ENCODE measurements at places on chromosomes 7 and 10.

DNA sequence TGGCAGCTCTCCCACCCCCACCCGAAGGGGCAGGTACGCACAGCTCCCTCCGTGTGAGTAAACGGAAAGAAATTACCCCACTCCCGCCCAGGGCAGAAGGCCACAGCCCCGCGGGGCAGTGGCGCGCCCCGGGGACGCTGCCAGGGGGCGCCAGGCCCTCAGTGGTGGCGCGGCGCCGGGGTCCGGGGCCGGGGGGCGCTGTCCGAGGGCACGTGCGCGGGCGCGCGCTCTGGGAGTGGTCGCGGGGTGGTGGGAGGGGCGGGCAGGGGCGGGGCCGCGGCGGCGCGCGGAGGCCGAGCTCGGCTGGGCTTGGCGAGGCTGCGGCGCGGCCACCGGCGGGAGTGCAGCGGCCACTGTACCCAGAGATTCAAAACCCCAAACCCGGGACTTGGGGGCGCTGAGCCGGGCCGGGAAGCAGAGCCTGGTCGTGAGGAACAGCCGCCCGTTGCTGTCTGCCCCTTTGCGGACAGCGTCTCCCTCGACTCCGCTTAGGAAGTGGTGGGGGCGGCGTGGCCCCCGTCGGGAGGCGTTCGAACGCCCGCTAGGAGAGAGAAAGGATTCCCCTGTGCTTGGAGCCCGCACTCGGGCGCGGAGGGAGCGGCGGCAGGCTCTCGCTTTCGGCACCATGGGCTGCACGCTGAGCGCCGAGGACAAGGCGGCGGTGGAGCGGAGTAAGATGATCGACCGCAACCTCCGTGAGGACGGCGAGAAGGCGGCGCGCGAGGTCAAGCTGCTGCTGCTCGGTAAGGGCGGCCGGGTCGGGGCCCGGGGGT, at the start of gene GNAI1:
Gene GNAI1, plus strand, starts transcription at position 296 of the 773 bp plus-strand sequence. Its CDS starts 330 bp downstream, at position 626.
- DNase-seq = peak; percentile 93

DNA sequence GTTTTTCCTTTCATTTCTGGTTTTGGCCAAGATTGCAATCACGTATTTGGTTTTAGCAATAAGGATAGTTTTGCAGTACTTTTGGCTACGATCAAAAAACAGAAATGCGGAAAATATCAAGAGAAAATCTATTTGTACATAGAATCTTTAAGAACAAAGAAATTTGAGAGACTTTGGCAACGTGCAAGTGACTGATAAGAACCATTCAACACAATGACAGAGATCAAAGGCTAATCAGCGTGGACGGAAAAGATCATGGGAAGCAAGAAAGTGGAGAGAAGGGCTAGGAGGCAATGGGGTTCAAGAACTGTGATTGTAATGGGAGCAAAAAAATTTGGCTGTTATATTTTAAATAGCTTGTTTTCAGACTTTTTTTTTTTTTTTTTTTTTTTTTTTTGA, 16.2 kb upstream of the LRRN3 start:
- DNase-seq = no peak

DNA sequence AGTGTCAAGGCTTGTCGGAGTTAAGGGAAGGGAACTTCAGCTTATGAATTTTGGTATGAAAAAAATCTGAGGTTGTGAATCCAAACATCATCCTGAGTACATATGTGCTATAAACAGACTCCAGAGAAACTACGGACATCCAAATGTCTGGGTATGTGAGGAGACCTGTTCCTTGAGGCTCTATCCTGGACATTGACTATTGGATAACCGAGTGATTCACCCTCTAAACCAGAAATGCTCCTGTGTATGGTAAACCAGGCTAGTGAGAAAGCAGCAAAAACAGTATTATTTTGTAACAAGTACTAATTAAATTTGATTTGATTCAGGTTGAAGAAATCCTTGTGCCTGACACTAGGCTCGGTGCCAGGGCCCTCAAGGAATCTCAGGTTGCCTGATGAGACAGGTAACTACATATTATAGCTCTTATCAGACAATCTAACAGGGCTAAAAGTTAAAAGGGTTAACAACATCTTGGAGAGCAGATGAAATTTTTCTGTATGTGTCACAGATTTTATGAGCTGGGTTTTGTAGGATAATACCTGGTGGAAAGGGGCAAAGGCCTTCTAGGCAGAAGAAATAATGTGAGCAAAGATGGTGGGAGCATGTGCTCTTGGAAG, 10.4 kb upstream of the STOX1 start:
- no peak for DNase-seq

DNA sequence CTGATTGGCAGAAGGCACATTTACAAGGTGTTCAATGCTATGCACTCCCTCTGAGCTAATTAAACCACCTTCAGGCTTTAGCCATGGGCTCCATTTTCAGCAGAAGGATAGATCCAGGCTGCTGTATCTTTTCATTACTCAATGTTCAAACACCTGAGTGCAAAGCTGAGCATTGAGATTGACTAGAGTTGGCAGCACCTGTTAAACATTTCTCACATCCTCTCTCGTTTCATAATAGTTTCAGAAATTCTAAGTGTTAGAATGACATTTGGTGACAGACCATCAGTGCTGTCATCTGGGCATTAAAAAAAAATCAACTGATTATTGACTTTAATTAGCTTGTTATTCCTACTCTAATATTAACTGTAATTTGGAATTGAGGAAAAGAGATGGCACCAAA, 187.1 kb upstream of the SEMA3E start:
- no peak for DNase-seq

DNA sequence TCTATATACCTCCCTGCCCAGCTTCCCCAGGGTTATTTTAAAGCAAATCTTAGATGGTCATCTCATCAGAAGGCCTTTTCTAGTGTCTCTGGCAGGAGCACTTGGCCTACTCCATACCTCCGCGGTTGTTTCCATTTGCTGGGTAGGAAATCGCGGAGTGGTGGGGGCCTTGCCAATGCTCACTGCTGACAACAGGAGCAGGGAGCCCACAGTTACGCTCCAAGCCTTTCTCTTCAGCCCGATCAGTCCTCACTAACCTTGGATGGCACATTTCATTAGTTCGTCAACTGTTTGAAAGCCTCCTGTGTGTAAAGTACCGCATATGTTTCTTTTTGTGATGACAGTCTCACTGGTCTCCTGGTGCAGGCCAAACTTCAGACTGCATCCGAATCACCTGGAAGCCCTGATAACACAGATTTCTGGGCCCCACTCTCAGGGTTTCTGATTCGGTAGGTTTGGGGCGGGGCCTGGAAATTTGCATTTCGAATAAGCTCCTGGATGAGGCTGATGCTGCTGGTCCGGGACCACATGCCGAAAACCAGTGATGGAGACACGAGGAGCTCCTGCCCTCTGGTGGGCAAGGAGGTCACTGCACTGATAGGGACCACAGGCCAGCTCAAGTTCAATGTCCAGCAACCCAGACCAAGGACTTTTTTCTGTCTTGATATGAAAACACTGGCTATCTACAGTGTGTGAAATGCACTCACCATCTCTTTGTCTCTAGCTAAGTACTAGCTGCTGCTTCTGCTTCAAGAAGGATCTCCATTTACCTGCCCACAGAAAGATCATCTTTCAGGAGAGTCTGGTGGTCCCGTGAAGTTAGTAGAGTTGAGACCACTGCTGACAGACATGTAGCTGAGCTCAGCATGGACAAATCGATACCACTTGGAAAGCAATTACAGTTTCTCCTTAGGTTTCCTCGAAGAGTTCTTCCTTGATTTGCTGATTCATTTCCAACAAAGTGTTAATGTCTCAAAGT, 14.0 kb downstream of the LRGUK start:
- peak; percentile 82 for DNase-seq

- DNase-seq = no peak
These were observed 34.7 kb downstream of the MRPS24 start for GRCh38 chr7:43834463-43835251.

DNA sequence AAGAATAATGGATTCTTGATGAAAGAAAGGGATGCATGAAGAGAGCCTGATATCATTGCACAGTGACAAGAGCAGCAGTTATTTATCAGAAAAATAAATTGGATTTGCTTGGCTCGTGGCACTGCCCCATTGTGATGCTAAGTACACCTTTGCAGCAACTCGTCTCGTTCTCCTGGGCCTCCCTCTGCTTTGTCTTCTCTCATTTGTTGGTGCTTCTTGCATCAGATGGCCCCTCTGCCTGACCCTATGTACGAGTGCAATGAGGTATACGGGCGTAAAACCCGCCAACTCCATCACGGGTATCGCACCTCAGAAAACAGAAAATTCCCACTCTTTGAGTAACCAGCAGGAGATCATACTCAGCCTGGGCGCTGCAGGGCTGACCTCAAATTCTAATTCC, 107.2 kb upstream of the C10orf90 start:
- DNase-seq = no peak

DNA sequence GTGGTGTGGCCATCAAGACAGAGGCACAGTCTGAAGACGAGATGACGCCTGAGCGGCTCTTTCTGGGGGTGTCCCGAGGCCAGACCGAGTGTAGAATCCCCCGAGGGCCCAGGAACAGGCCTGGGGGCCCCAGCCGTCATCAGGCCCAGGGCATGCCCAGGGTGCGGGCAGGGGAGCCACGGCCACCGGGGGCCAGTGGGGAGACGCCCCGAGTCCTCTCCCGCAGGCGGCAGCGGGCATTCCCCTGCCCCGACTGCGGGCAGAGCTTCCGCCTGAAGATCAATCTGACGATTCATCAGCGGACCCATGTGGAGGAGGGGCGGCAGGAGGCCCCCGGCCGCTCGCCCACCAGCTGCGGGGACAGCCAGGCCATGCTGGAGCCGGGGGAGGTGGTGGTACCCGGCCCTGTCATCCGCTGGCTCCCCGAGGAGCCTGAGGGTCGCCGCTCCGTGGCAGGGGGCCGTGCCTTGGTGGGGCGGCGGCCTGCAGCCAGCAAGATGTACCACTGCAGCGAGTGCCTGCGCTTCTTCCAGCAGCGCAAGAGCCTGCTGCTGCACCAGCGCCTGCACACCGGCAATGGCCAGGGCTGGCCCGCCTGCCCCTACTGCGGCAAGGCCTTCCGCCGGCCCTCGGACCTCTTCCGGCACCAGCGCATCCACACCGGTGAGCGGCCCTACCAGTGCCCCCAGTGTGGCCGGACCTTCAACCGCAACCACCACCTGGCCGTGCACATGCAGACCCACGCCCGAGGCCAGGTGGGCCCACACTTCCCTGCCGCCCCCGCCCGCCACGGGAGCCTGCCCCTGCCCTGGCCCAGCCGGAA, 19.7 kb downstream of the ZNF783 start:
- DNase-seq = no peak

DNA sequence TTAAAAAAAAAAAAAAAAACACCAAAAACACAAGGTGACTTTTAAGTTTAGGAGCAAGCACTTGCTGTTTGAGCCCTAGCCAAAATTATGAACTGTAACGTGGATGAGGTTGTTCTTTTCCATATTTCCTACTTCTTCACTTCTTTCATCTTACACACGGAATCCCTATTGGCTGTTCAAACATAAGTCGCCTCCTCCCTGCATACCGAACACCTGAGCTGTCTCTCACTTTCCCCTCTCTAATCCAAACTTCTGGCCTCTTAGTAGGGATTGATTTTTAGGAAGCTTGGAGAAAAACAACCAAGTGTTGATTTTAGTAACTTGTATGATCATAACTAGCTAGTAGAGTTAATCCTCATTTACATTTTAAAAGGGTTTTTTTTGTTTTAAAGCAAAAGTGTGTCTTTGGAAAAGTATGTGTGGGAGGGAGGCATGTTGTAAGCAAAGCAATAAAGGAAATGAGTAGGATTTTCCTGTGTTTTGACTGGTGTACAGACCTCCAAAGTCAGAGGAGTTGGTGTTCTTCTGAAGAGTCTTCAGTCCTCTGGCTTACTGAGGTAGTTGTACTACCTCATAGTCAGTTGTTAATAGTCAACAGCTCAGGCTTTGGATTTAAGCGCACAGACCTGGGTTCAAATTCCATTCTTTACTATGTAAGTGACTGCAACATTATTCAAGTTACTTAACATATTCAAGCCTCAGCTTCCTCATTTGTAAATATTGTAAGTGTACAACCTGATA, 39.3 kb downstream of the RABGEF1 start:
- DNase-seq = no peak

Measured in retina (tissue), 1 donor.